ENCODE measurements at places on chromosomes 7 and 10. TPM values are rescaled to one million over a fixed set of nuclear protein-coding genes. Genes with fewer than 3 reads are reported as not detected.
A peak's percentile ranks its signal among the peaks of the same experiment; 100 is the strongest.

DNA sequence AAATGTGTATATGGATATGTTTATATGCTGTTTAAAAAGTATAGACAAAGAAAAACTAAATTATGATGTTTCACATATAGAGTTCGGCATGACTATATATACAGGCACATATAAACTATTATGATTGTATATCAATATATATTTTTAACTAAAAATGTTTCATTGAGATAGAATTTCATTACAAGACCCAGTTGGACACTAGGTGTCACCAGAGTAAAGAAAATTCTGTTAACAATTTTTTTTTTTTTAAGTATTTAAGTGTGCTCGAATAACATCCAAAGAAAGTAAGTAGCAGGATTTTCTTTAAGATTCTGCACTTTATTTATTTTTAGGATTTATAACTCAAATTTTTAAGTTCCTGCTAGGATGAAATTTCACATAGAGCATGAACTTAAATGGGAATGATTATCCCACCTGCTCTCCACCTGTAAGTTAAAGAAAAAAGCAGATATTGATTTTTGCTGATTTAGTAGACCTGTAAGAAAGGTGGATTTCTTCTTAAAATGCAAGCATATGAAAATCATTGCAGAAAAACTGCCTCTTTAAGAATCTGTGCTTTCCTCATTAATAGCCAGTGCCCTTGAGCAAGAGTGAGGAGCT, 961.5 kb downstream of the PCDH15 start:
- DNase-seq, result no peak

GRCh38 chr7:24378871-24379616, 95.1 kb downstream of the NPY start:
- no peak for DNase-seq

- DNase-seq, result no peak
Observed at GRCh38 chr7:45589061-45589460, 14.9 kb downstream of the ADCY1 start.

- DNase-seq, result no peak
Observed at GRCh38 chr7:46131916-46132795, 211.1 kb upstream of the IGFBP3 start.

DNA sequence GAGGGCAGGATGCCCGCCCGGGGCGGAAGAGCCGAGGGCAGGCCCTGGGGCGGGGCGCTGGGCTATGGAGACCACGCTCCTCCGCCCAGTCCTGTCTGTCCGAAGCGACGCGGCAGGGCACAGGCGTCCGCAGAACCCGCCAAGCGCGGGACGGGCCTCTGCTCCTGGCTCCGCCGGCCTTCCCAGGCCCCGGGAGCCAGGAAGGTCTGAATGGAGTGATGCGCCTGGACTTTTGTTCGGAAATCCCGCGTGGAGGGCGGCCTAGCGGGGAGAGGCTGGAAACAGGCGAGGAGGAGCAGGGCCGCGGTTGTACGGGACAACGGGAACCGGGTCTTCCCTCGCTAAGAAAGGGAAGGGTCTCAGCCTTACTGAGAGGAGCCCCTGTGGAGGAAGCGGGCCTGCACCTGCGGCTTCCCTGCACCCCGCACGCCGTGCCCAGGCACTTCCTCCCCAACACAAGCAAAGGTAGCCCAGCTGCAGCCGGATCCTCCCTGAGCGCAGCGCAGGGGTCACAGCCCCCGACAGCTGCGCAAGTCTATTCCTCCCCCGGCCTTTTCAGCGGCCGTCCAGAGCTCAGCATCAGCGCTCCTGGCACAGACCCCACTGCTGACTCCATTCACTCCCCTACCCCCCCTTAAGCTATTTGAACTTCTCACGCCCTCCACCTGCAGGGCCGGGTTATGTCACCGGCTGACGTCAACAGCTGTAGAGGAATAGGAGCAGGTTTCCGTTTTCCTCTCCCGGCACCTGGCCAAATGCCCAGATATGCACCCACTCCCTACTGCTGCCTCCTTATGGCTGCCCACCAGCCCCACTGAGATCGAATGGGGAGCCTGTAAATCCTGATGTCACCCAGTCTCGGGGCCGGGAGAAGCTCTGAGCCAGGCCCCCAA, 143.2 kb upstream of the RET start:
- peak; percentile 81 for DNase-seq

GRCh38 chr10:74322141-74322540, 171.1 kb downstream of the ADK start:
- no peak for DNase-seq

DNA sequence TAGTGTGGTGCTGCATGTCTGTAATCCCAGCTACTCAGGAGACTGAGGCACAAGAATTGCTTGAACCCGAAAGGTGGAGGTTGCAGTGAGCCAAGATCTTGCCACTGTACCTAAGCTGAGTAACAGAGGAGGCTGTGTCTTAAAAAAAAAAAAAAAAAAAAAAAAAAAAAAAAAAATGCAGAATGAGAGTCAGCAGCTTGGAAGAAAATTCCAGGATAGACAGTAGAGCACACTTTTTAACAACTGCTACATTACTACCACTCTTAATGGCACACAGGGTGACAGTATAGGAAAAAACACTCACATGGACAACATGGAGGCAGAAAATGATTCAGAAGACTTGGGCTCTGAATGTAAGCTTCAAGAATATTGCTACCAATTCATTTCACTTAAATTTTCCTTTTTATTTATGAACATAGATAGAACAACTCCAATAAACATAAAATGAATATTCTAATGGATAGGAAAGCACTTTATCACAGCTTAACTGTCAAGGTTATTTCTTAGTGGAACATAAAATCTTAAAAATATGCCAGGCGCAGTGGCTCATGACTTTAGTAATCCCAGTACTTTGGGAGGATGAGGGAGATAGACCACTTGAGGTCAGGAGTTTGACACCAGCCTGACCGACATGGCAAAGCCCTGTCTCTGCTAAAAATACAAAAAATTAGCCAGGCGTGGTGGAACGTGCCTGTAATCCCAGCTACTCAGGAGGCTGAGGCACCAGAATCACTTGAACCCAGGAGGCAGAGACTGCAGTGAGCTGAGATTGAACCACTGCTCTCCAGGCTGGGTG, 31.5 kb downstream of the CHCHD3 start:
- DNase-seq, result no peak

DNA sequence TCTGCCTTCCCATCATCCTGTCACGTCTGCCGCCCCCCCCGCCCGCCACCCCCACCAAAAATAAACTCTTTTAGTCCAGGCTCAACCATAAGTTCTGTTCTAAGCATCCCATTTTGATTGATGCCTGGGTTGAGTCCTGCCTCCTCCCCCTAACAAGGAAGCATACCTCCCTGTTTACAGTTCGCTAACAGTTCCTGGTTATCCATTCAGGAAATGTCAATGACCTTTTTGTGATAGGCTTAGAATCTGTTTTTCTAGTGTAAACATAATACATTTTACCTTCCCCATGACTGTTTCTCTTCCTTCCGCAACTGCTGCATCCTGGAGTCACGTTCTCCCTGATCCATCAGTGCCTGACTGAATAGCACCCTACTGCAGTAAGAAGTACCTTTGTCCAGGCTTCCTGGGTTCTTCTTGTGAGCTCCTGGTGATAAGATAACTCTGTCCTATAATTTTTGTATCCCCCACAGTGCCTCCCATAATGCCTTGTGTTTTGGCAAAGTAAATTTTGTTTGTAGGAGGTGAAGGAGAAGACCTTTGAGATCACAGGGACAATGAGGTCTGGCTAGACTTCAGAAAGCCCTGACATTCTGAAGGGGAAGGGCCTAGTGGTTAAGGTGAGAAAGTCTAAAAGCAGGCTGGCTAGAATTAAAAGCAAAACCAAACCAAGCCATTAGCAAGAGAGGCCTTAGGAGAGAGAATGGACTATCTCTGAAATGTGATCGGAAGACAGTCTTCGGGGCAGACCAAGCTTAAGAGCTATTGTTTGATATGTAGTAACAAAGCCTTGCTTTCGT, 7.3 kb downstream of the AGFG2 start:
- peak; percentile 51 for DNase-seq

DNA sequence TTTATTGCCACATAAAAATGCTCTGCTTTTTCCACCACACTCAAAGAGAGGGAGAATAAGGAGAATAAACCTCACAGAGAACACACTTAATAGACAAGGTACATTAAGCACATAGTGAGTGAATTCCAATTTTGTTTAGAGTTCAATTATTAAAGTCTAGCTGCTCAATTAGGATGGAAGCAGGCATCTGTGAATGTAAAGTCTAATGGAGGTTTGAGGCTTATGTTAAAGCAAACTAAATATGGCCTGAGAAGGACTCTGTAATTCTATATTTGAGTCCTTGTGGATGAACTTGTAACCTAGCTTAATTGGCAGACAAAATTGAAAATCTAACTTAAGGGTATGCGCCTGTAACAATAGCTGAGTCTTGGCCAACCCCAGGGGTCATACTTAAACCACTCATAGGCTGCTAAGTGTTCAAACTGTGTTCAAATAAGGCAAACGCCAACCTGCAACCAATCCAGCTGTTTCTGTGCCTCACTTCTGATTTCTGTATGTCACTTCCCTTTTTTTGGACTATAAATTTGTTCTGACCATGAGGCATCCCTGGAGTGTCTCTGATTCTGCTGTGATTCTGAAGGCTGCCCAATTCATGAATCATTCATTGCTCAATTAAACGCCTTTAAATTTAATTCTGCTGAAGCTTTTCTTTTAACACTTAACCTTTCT, 31.3 kb upstream of the NME8 start:
- no peak for DNase-seq

DNA sequence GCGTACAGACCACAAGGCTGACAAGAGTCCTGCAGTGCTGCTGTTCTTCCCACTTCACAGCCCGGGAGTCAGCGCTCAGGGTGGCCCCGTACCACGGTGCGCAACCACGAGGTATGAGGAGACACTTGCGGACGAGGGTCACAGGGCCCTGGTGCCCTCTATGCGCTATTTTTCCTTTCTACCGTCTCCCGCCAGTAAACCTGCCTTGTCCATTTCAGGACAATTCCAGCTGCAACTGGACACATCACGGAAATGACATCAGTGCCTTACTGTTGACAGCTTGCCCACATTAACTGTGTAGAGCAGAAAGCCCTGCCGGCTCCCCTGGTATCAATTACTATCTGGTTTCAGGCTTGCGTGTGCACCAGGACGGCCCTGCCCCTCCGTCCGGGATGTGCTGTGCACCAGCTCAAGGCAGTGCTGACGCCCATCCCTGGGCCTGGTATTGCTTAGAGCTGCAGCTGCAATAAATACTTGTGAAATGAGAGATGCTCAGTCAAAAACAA, 65.1 kb downstream of the ZRANB1 start:
- no peak for DNase-seq

DNA sequence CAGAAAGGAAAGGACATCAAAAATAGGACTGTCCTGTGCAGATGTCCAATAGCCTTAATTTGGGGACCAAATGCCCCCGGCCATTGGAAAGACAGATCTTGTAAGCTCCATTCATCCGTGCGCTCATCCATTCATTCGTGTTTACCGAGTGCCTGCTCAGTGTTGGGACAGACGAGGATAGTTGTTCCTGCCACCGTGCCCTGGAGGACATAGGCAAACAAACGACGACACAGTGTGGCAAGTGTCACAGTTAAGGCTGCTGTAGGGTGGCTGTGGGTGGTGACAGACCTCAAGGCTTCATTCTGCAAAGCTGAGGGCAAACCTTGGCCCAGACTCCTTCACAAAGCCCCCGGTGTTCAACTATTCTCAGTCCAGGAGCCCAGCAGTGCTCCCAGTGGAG, 27.6 kb downstream of the MKI67 start:
- no peak for DNase-seq

DNA sequence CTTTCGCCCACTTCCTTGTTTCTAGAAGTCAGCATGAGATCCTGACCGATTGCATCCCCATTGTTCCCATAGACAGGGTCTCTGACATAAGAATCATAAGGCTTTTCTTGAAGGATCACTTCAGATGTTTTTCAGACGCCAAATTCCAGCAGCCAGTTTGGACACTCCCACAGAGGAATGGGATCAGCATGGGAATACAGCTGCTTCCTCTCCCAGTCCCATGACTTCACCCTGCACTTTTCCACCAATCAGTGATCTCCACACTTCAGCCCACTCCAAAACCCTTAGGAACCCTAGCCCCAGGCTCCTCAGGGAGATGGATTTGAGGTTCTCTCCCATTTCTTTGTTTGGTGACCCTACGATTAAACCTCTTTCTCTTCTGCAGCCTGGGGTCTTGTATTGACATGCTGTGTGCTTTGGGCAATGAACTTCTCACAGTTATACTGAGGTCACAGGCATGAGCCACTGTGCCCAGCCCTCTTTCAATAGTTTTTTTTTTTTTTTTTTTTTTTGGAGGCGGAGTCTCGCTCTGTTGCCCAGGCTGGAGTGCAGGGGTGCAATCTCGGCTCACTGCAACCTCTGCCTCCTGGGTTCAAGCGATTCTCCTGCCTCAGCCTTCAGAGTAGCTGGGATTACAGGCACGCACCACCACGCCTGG, 52.8 kb upstream of the CHST3 start:
- DNase-seq, result peak; percentile 19

DNA sequence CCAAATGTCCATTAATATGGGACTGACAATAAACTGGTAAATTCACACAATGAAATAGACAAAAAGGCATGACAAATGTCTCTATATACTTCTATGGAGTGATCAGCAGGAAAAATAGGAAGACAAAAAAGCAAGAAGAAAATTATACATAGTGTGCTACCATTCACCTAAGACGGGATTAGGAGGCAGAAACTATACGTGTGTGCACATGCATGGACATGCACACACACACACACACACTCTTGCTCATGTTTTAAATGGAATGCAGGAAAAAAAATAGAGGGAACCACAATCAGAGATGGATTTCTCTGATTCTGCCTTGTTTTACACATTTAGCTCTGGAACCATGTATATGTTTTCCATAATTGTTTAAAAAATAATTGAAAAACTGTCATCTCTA, 119.0 kb downstream of the ZFAND4 start:
- no peak for DNase-seq

DNA sequence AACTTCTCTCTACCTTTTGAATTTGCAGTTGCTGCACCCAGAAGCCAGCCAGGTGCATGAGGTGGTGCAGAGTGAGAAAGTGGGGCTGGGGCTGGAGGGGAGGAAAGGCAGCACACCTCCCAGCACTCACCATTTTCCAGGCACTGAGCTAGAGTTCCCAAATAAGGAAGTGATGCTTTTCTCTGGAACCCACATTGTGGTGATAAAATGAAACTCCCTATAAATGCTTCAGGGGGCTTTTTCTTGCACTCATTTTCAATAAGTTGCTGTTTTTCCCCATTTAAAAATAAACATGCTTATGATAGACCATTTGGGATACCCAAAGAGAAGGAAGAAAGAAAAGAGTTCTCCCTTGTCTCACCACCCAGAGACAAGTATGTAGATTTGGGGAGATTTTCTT, 42.8 kb upstream of the TNS3 start:
- no peak for DNase-seq

DNA sequence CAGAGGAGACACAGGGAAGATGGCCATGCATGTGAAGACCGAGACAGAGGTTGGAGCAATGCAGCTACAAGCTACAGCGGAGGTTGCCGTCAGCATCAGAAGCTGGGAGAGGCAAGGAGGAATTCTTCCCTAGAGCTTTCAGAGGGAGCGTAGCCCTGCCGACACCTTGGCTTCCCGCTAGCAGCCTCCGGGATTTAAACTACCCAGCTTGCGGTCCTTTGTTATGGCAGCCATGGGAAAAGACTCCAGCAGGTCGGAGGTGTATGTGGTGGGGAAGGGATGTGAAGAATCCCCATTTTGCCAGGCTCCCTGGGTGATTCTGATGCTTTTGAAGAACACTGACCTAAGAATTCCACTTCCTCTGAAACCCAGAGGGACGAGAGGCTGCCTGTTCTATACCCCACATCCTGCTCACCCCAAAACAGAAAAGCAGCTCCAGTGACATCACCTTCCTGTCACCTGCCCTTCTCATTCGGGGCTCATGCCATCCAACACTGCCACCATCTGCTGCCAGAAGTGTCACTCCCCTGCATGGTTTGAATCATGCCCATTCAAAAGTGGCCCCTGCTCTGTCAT, 3.3 kb upstream of the SEPHS1 start:
- DNase-seq, result no peak

LEP gene
- total RNA-seq, result 1.3 TPM

TLL2 gene
- 0.12 TPM for total RNA-seq

ADAMTS14 gene
- total RNA-seq, result 1.1 TPM

PRKCQ gene
- total RNA-seq, result 9.1 TPM
